Heart right ventricle (tissue), 16 donors: ENCODE measurements at places on chromosomes 16 and 17.
A peak's percentile ranks its signal among the peaks of the same experiment; 100 is the strongest.

- no peak for DNase-seq
Measured at GRCh38 chr17:53471514-53471913, 351.2 kb upstream of the KIF2B start.

DNA sequence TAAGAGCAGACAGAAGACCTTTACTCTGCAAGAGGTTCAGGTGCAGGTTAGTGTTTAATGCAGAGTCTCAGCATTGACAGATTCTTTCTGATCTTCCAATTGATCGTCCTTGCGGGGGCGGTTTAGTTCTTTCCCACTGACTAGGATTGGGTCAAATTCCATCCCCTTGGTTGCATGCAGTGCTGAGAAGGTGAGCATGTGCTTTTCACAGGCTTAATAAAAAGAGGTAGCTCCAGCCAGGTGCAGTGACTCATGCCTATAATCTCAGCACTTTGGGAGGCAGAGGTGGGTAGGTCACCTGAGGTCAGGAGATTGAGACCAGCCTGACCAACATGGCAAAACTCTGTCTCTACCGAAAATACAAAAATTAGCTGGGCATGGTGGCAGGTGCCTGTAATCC, 7.5 kb upstream of the ITGAD start:
- no peak for DNase-seq

GRCh38 chr17:76558198-76559095, 18.6 kb downstream of the PRCD start:
- no peak for DNase-seq

- DNase-seq = no peak
Measured at GRCh38 chr16:14672403-14672971, 21.6 kb downstream of the PLA2G10 start.

GRCh38 chr16:57844416-57845030, 42.2 kb upstream of the KIFC3 start:
- DNase-seq = no peak

- peak; percentile 28 for DNase-seq
Measured at GRCh38 chr16:3879258-3879886, 1.1 kb downstream of the CREBBP start.

- DNase-seq = no peak
Measured at GRCh38 chr17:81492202-81492601, 20.4 kb downstream of the ACTG1 start.

GRCh38 chr17:64156670-64157069, 26.7 kb upstream of the ERN1 start:
- peak; percentile 34 for DNase-seq

DNA sequence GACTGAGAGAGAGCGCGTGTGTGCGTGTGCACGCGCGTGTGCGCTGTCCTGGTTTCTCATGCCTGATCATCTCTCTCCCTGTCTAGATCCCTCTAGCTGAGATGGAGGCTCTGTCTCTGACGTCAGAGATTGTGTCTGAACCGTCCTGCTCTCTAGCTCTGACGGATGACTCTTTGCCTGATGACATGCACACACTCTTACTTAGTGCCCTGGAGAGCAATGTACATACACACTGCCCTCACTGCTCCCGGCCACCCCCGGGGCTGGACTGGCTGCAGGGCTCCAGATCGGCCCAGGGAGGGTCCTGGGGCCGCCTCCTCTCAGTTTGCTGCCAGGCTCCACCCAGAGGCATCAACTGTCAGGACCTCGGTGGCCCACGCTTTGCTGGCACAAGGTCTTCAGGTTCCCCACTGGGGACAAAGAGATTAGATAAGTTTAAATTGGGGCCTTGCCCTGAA, 13.1 kb upstream of the ABCC3 start:
- DNase-seq = no peak

- no peak for DNase-seq
Measured at GRCh38 chr16:17414421-17414820, 56.3 kb downstream of the XYLT1 start.

DNA sequence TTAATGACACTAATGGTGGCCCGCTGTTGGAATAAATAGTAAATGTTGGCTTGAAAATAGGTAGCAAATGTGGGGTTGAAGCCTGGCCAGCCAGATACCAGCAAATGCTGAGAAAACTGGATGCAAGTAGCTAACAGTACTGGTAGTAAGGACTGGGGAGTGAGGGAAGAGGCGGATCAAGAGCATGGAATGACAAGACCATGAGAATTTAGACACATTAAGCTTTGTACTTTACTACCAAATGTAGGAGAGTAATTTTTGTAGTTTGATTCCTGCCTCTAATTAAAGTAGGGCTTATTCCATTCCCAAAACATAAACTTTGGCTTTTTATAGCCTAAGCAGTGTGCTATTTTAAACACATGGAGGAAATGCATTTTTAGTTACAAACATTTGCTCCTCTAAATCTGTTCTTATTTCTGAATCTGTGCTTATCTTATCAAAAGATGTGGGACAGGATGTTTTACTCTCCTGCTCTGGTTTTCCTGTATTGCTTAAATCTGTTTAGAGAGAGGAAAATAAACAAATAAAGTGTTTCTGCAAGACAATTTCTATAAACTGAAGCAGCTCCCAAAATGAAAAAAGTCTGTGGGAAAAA, 44.1 kb downstream of the CFDP1 start:
- DNase-seq = no peak

- no peak for DNase-seq
Measured at GRCh38 chr17:80091376-80091775, 10.0 kb upstream of the GAA start.

DNA sequence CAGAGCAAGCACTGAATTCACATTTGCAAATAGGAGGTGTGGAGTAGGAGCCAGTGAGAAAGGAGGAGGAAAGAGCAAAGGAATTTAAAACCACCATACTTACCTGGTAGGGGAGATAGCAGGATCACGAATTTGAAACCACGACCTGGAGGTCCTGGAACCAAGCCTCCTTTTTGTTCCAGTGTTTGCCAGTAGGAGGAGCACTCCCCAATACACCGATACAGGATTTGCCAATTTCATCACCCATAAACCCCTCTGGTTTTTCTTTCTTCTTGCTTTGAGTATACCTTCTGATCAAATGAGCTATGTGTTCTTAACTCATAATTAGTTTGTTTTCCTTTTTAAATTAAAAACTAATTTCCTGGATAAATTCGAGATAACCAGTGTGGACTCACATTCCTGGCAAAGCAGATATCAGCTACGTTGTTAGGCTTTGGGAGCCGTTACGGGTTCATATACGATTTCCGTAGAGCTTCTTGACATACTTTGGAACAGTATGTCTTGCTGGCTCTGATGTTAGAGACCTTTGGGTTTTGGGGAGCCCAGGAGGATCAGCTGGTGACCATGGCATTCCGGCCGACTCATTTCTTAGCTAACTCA, 22.7 kb downstream of the BCO1 start:
- no peak for DNase-seq
